ENCODE measurements at places on chromosomes 2 and 18. TPM values are rescaled to one million over a fixed set of nuclear protein-coding genes. Genes with fewer than 3 reads are reported as not detected.

DIPK1C gene
- total RNA-seq = not detected

DNA sequence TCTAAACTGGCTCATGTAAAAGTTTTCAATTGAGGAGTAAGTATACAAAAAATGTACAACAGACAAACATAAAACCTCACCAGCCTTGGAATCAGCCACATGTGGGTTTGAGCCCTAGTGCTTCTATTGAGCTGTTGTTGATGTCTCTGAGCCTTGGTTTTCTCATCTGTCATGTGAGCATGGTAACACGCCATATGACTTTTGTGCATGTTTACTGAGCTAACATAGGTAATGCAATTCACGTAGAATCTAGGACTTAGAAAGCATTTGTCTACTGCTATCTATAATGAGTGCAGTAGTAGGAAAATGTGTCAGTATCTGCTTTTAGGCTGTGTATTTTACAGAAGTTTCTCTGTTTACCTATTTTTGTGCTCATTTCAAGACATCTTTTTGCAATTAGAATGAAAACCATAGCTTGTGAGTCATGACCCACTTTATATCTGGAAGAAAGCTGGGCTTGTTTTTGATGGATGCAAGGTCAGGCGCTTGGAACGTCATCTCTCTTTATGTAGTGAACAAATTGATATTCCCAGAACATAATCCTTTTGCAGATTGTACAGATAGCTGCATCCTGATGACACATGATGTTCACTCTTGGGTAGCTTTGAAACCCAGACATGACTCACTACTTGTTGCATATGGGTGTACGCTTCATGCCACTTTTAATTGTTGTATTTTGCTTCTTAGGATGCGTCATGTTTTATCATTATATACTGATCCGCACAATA, 94.3 kb downstream of the RNF144A start:
- no peak overlapping the region for H3K4me3 ChIP-seq
- no peak overlapping the region for H3K27ac ChIP-seq
- peaks cover 58% of the 10 kb centered on the region for H3K4me1 ChIP-seq
- H3K27me3 ChIP-seq = no peaks in the 10 kb centered on the region
- no peaks in the 10 kb centered on the region for H3K36me3 ChIP-seq

DNA sequence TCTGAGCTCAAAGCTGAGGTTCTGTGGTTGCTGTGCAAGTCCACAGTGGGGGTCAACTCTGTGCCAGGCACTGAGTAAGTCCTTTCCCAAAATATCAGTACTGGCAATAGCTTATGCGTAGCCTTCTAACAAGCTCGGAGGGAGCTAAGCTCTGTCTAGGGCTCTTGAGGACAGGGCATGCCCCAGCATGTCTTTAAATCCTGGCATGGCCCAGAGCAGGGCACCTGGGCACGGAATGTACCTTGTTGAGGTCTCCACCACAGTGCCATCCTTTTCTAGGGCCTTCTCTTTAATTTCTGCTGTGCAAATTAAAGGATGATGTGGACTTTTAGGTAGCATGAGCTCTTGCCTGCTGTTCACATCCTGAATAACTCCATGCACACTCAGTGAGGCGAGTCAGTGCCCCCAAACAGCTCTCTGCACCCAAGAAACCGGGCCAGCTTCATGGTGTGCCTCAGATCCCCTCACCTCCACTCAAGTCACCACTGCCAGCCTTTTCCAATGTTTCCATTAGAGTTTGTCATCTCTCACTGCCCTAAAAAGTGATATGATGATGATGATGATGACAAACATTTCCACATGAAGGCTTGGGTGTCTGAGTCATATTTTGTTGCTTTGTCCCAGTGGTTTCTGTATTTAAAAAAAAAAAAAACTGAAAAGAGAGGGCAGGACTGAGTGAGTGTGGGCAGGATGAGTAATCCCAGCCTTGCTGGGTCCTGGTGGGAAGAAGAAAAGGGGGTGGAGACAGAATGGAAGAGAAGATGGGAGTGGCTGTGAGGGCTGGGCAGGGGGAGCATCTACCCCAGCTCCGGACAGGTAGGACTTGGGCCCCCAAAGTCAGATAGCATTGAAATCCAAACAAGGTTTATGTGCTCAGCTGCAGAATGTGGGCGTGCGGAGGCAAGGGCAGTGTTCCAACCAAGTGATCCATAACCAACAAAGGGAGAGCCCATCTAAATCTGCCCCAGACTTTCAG, 78.9 kb downstream of the ZBTB7C start:
- no peaks in the 10 kb centered on the region for H3K36me3 ChIP-seq
- no peak for DNase-seq
- no peaks in the 10 kb centered on the region for H3K27me3 ChIP-seq
- H3K4me1 ChIP-seq = peaks cover 11% of the 10 kb centered on the region

C2orf15 gene
- 0.23 TPM for total RNA-seq

DNA sequence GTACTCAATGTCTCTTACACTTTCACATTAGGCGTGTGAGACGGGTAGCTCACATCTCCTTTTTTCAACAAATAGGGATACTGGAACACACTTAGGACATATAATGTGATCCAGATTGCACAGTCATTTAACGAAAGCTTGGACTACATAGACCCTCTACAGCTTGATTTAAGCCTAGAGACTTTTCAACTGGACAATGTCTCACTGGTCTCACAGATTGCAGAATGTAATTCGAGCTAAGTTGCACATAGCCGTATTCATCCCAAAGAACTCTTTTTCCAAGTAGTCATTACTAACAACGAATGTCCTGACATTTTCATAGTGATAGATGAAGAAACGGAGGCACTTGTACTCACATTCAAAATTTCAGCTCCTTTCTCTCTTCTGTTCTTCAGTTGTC, 612.1 kb downstream of the ZEB2 start:
- no peak for DNase-seq
- no peaks in the 10 kb centered on the region for H3K36me3 ChIP-seq
- no peak overlapping the region for H3K27ac ChIP-seq
- no peaks in the 10 kb centered on the region for H3K27me3 ChIP-seq
- no peak overlapping the region for H3K4me3 ChIP-seq

DNA sequence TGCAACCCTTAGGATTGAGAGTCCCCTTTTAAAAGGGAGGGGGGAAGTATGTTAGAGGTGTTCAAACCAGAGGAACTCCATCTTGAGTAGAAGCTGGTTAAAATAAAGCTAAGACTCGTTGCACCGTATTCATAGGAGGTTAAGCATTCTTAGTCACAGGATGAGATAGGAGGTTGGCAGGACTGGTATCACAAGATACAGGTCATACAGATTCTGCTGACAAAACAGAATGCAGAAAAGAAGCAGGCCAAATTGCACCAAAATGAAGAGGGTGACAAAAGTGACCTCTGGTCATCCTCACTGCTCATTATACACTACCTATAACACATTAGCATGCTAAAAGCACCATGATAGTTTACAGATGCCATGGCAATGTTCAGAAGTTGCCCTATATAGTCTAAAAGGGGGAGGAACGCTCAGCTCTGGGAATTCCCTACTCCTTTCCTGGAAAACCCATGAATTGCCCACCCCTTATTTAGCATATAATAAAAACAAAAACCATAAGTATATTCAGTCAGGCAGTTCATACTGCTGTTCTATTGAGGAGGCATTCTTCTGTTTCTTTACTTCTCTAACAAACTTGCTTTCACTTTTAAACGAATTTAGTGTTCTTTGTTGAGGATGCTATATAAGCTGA, 192.2 kb upstream of the NDUFV2 start:
- peaks cover 10% of the 10 kb centered on the region for H3K36me3 ChIP-seq
- no peaks in the 10 kb centered on the region for H3K27me3 ChIP-seq

GRCh38 chr2:202237787-202238233, 587 bp downstream of the SUMO1 start:
- peak overlapping the region; percentile 100 for H3K4me3 ChIP-seq
- no peaks in the 10 kb centered on the region for H3K36me3 ChIP-seq
- no peaks in the 10 kb centered on the region for H3K27me3 ChIP-seq
- H3K27ac ChIP-seq = peak overlapping the region; percentile 91
- peak; percentile 35 for DNase-seq
- peaks cover 26% of the 10 kb centered on the region for H3K4me1 ChIP-seq

PRKRA gene
- 91.9 TPM for total RNA-seq

DNA sequence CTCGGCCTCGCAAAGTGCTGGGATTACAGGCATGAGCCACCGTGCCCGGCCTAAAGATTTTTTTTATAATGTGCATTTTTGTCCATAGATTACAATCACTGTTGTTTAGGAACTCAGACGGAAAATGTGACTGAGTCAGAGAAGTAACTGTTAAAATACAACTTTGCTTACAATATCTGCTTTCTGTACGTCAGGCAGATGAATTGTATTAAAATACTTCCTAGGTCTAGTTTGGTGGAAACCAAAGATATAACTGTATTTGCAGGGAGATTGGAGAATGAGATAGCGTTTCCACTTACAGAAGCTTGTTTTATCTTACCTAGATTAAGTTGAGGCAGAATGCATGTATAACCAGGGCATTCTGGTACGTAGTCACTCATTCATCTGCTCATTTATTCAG, 36.7 kb downstream of the ASAP2 start:
- H3K4me1 ChIP-seq = peaks cover 40% of the 10 kb centered on the region
- no peak overlapping the region for H3K27ac ChIP-seq
- no peaks in the 10 kb centered on the region for H3K27me3 ChIP-seq
- H3K36me3 ChIP-seq = peaks cover 3% of the 10 kb centered on the region
- DNase-seq = no peak

CGREF1 gene
- 2.1 TPM for total RNA-seq

DNA sequence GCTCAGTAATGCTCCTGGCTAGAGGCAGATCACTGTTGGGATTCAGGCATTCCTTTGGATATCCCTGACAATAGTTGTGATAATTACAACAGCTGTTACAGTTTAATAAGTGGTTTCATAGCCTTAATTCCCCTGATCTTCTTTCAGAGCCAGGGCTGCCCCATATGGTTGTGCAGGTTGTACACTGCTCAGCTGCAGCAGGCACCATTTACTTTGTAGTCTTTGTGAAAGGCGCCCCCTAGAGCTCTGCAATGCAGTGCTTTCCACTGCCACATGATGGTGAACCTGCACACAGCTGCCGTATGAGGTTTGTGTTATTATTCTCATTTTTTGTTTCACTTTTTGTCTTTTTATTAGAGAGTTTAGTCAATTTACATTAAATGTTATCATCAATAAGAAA, 239.1 kb downstream of the KCNS3 start:
- no peaks in the 10 kb centered on the region for H3K27me3 ChIP-seq
- no peak overlapping the region for H3K4me3 ChIP-seq
- H3K4me1 ChIP-seq = no peaks in the 10 kb centered on the region
- no peaks in the 10 kb centered on the region for H3K36me3 ChIP-seq
- DNase-seq = peak; percentile 25
- H3K27ac ChIP-seq = no peak overlapping the region

GRCh38 chr2:69771461-69771860, 29.5 kb downstream of the ANXA4 start:
- no peak for DNase-seq
- no peak overlapping the region for H3K27ac ChIP-seq
- H3K27me3 ChIP-seq = no peaks in the 10 kb centered on the region
- H3K36me3 ChIP-seq = no peaks in the 10 kb centered on the region

DNA sequence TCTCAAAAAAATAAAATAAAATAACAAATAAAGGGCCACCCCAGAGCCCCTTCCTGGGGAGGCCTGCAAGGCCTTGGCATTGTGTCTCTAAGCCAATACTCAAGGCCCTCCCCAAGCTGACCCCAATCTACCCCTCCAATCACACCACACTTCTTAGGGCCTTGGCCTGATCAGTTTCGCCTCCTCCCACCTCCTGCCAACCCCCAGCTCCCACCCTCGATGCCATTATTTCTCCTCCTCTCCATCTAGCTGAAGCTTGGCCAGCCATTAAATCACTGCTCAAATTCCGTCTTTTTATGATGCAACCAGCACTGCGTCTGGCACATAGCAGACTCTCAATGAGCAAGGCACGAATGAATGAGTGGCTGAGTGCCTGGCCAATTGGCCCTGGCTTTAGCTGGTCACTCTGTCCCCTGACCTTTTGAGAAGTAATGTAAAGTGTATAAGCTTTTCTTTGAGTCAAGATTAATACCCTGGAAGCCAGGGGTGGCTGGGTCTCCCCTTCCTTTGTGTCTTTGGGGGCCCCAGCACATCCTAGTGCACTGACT, 55.9 kb downstream of the SMAD7 start:
- H3K4me3 ChIP-seq = no peak overlapping the region
- no peak for DNase-seq
- no peaks in the 10 kb centered on the region for H3K36me3 ChIP-seq
- H3K27me3 ChIP-seq = no peaks in the 10 kb centered on the region
- H3K4me1 ChIP-seq = peaks cover 35% of the 10 kb centered on the region
- H3K27ac ChIP-seq = peak overlapping the region; percentile 41

GRCh38 chr2:64461271-64462058, 7.5 kb downstream of the LGALSL start:
- no peaks in the 10 kb centered on the region for H3K27me3 ChIP-seq
- H3K27ac ChIP-seq = no peak overlapping the region
- H3K4me1 ChIP-seq = peaks cover 10% of the 10 kb centered on the region
- peak overlapping the region; percentile 18 for H3K4me3 ChIP-seq
- no peak for DNase-seq

GRCh38 chr2:10222-10875, 36.0 kb downstream of the FAM110C start:
- peaks cover 6% of the 10 kb centered on the region for H3K36me3 ChIP-seq
- peaks cover 7% of the 10 kb centered on the region for H3K27me3 ChIP-seq
- no peak overlapping the region for H3K4me3 ChIP-seq

DNA sequence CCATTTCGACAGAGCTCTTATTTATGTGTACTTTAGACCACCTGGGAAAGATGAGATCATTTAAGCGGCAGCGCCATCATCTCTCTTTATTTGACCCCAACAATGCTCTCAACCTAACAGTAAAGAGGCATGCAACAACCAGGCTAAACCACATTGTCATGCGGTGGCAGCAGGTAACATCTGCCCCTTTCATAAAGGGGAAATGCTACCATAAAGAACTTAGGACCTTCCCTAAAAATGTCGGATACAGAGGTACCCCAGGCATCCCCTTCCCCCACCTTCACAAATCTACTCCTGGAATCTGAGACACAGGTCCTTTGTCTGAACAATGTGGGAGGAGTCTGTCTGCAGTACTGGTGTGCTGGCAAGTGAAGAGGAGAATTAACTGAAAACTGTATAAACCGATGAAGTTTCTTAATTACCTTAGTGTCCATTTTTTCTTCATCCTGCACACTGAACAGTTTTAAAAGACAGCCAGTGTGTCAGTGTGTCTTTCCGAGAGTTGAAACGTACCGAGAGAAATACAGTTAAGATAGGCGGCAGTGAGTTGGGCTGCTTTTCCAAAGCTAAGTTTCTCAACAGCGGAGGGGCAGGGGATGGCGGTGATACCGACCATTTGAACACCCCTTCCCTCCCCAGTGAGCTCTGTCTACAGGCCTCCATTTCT, 1.9 kb downstream of the MEX3C start:
- H3K4me3 ChIP-seq = peak overlapping the region; percentile 92
- no peaks in the 10 kb centered on the region for H3K36me3 ChIP-seq
- peak overlapping the region; percentile 86 for H3K27ac ChIP-seq

DNA sequence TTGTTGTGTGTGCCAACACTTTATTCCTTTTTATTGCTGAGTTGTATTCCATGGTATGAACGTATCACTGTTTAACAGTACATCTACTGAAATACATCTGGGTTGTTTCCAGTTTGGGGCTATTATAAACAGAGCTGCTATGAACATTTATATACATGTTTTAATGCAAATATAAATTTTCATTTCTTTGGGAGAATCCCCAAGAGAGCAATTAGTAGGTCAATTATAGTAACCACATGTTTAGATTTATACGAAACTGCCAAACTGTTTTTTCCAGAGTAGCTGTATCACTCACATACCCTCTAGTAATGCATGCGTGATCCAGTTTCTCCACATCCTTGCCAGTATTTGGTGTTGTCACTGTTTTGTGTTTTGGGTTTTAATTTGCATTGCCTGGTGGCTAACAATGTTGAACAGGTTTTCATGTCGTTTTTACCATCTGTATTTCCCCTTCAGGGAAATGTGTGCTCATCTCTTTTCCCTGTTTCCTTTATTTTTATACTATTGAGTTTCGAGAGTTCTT, 81.0 kb downstream of the TMEM131 start:
- H3K36me3 ChIP-seq = peaks cover 20% of the 10 kb centered on the region
- DNase-seq = no peak
- no peak overlapping the region for H3K27ac ChIP-seq
- no peaks in the 10 kb centered on the region for H3K27me3 ChIP-seq
- H3K4me3 ChIP-seq = no peak overlapping the region
